HFFc6 (cell line): ENCODE measurements at places on chromosomes 7 and 10. TPM values are rescaled to one million over a fixed set of nuclear protein-coding genes. Genes with fewer than 3 reads are reported as not detected.

ABCA13 gene
- total RNA-seq = 0.04 to 0.05 TPM (median 0.05 TPM) in 3 replicates

OR6B1 gene
- not detected in 3 replicates for total RNA-seq

DNA sequence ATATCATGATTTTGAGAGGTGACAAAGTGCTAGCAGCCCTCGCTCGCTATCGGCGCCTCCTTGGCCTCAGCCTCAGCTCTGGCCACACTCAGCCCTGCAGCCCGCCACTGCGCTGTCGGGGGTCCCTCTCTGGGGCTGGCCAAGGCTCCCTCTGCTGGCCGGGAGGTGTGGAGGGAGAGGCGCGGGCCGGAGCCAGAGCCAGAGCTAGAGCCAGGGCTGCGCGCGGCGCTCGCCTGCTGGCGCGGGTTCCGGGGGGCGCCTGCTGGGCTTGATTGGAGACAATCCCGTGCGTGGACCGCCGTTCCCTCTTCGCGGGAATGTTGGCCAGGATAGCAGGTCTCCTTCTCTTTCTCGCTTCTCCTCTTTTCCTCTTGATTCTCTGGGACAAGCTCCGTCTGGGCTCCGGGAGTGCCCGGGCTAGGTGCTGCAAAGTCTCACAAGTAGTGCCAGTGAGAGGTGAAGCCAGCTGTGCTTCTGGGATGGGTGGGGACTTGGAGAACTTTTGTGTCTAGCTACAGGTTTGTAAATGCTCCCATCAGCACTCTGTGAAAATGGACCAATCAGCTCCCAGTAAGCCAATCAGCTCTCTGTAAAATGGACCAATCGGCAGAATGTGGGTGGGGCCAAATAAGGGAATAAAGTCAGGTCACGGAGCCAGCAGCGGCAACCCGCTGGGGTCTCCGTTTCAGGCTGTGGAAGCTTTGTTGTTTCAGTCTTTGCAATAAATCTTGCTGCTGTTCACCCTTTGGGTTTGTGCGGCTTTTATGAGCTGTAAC lies 43.4 kb upstream of the ELMO1 start:
- DNase-seq = no peak

MYH16 gene
- 0.06 TPM in 1 of 3 replicates, not detected in the others for total RNA-seq

DNA sequence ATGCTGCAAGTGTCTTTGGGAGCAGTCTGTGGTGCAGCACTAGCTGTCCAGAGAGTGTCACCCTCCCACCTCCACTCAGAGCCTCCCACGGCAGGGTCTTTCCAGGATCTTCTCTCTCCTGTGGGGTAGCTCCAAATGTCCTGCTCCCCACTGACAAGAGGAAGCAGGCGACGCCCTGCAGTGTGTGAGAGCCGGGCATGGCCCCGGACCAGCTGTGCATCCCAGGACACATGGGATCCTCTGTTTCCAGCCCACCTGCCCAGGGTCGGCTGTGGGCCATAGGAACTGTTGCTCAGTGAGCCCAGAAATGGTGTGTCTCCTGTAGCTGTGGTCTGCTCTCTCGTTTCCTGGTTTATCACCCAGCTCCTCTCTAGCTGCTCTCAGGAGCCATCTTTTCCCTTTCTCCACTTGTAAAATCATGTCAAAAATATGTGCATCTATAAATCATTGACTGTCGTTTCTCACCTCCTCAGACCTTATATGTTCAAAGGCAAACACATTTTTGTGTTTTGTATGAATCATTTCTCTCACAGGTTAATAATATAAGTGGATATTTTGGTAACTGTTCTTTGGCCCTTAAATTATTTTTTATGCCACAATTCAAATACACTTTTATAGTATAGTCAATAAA lies 74.9 kb downstream of the VWC2 start:
- no peak for DNase-seq

DNA sequence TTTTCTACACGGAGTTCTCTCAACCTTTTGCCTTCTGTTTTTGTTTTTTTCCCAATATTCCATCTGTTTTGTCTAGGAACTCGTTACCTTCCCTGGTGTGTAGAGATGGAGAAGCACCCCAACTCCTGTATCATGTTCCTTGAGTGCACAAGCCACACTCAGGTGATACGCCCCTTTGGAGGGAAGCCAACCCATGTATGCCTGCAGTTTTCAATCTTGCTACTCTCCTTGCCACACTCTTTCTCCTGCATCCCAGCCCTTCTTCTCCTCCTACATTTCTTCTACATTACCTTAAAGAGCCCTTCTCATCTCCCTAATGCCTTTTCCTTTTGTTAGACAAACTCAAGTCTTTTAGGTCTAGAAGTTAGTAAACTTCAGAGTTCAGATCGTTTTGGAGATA lies 10.2 kb upstream of the SP4 start:
- DNase-seq = no peak

BICC1 gene
- total RNA-seq = 67.7 to 70.5 TPM (median 70.3 TPM) in 3 replicates

DNA sequence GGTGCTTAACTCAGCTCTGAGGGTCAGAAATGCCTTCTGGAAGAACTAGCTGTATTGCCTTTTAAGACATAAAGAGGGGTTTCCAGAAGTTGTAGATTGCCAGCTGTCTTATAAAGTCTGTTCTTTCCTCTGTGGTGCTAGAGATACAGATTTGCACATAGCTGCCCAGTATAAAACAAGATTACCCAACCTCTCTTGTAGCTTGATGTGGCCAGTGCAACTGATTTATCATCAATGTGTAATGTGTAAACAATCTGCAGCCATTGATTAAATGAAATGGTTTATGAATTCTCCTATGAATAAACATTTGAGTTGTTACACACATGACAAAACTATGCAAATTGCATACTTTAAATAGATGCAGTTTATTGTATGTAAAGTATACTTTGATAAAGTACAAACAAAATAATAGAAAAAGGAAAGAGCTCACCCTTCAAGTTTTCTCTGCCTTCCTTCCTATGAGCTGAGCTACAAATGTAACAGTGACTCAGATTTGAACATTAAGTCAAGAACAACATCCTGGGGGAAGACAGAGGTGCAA lies 195.2 kb downstream of the TMEM26 start:
- DNase-seq = no peak

DNA sequence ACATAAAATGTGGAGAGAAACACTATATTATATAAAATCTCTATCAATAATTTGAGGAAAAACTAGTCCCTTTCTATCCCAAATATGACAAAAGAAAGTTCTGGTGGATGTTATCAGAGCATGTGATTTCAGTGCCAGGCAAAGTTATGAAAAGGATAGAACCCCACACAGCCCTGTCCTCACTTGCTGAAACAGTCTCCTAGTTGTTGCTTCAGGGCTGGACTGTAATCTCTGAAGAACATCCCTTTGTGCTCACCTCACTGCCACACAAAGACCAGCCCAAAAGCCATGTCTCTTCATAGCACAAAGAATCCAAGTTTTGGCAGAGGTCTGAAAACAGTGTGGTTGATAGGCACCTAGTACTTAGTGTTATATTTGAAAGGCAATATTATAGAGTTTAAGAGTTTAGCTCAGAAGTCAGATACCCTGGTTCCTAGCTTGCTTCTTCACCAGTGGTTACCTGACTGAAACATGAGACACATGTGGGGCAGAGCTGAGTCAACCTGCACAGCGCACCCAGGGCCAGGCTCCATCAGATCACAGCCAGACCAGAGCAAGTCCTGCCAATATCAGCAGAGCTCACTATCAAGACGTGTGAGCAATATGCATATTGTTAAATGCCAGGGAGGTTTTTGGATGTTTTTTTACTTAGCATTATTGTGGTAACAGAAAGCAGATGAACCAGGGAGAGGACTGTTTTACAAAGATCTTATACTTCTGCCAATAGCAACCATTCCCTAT lies 25.0 kb downstream of the CYP3A7 start:
- no peak for DNase-seq

DNA sequence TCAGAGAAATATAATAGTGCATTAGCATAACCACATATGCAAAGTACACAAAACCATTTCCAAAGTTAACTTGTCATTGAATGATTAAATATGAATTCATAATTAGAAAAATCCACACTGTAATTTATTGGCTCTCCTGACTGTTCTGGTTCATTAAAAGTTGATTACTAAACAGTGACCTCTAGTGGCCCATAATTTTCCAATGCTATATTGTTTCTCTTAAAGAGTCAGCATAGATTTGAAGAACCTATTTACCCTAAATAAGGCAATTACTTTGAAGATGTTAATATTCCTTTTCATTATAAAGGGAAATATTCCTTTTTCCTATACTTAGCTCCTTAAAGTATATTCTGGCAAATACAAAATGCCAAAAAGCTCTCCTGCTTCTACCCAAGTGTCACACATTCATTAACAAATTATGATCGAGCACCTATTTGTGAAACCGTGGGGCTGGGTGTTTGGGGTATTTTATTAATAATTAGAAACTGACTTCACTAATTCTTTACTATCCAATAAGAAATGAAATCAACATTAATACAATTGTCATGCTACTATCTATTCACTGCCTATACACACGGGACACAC lies 86.2 kb downstream of the HIBADH start:
- DNase-seq = peak; percentile 45

- no peak for DNase-seq
These were observed 219.5 kb downstream of the POLR1F start for GRCh38 chr7:19489162-19489820.

- no peak for DNase-seq
These were observed 17.6 kb downstream of the PLCE1 start for GRCh38 chr10:94011296-94011695.

DNA sequence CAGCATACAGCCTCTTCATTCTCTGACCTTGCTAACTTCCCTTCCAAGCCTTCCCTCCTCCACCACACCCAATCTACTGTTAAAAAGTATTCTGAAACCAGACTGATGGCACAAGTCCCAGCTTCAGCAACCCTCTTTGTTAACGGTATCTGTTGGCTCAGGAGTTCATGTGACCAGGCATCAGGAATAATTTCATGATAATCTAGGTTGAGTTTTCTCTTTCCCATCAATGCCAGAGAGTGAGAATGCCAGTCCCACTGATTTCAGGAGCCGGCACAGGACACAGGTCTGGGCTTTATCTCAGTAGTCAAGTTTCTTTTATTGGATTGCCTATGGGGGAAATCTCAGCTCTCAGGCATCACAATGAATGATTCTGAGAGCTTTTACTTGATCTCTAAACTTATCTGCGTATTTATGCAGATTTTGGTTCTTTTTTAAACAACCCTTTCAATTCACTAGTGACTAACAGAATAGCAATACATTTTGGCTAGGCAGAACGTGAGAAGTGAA lies 231.0 kb upstream of the LYZL1 start:
- DNase-seq = no peak

GRCh38 chr10:7767209-7767608 lies 20.6 kb downstream of the KIN start:
- peak; percentile 36 for DNase-seq

GRCh38 chr7:123709525-123709924 lies 39.3 kb downstream of the WASL start:
- DNase-seq = no peak

GRCh38 chr7:78779788-78780187 lies 673.7 kb downstream of the MAGI2 start:
- DNase-seq = no peak

DNA sequence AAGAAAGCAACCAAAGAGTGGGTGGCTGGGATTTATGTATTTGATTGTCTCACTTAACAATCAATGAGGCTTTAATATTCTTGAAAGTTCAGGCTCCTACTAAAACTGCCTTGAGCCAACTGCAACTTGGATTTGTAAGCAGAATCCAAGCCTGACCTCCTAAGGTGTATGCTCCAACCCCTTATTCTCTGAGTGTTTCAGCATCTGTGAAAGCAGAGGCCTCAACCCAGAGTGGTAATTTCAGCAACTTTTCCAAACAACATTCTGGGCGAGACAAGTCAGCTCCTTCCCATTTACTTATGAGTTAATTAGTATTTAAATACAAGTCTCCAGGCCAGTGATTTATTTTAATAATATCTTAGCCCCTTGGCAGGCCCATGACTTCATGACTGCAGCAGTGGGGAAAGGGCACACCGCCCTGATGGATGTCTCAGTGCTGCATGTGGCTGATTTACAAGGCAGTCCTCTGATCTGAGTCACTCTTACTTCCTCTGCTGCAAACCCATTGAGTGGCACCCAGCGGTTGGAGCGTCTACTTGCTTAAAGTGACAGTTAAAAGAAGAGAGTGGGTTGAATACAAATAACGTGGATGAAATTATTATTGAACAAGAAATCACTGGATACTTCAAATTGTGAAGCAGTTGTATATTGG lies 209.1 kb downstream of the TRIL start:
- DNase-seq = peak; percentile 78

DNA sequence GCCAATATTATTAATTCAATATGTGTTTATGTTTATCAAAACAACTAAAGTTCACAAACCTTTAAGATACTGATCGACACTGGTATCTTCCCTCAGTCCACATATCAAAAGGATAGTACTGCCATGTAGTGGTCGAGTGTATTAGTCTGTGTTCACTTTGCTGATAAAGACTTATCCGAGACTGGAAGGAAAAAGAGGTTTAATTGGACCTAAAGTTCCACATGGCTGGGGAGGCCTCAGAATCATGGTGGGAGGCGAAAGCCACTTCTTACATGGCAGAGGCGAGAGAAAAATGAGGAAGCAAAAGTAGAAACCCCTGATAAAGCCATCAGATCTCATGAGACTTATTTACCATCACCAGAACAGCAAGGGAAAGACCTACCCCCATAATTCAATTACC lies 325.4 kb upstream of the PHF14 start:
- DNase-seq = no peak

FFAR4 gene
- not detected in 3 replicates for total RNA-seq

TEX47 gene
- not detected in 3 replicates for total RNA-seq

GRCh38 chr7:191105-191980 lies 1.0 kb upstream of the FAM20C start:
- peak; percentile 63 for DNase-seq

FOXL3 gene
- not detected in 3 replicates for total RNA-seq

- DNase-seq = no peak
These were observed 393.4 kb downstream of the SORCS1 start for GRCh38 chr10:106771154-106771553.

GRCh38 chr7:27303026-27303425 lies 60.4 kb downstream of the EVX1 start:
- no peak for DNase-seq

VCL gene
- 384 to 409 TPM (median 388 TPM) in 3 replicates for total RNA-seq

DNA sequence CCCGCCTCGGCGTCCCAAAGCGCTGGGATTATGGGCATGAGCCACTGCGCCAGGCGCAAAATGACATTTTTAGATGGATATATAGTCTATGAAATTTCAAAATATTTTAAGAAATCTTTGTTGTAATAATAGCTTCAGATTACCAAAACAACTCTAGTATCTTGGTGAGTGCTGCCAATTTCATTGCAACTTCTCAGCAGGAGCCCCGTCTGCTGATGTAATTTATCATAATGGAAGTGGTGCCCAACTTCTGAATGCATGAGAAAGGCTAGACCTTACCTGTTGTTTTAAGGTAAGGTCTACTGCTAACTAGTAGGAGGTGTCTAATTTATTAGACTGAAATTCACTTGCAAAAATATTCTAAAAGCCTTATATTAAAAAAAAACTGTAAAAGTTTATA lies 20.0 kb downstream of the PDSS1 start:
- no peak for DNase-seq

DNA sequence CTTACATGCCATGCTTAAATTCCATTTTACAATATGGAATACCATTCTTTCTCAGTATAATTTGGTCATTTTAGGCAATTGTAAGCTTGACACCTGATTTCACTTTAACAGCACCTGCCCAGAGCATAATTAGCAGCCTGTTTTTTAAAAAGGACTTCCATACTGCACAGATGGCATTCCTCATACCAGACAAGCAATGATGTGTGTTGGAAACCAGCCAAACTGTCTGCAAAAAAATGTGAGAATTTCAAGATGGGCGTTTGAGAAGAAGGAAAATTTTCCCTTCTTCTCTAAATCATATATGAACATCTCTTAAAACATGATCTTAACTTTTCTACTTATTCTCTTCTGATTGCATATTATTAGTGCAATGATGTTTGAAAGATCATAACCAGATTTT lies 40.4 kb upstream of the AGMO start:
- DNase-seq = no peak
